Neural crest cell (in vitro differentiated cells): ENCODE measurements at places on chromosomes 7 and 10. TPM values are rescaled to one million over a fixed set of nuclear protein-coding genes. Genes with fewer than 3 reads are reported as not detected.

FANK1 gene
- 2.4 and 5.0 TPM in 2 replicates for total RNA-seq

GRCh38 chr10:48364659-48365405 lies 58.4 kb downstream of the MAPK8 start:
- DNase-seq = no peak

DNA sequence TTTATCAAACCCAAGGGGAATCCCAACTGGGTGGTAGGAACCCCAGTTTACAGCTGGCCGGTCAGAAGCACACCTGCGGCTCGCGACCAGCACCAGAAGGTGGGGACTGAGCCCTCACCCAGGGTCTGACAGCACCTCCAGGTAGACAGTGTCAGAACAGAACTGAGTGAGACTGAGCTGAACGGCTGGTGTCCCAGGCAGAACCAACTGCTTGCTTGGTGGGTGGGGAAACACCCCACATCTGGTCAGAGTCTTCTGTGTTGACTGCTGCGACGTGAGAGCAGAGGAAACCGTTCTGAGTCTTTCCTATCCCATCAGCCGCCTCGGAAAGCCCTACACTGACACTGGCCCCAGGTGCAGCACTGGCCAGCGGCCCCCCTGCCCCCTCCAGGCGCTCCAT lies 160.7 kb downstream of the MAD1L1 start:
- DNase-seq = no peak

GRCh38 chr10:79883986-79884385 lies 57.4 kb downstream of the NUTM2E start:
- DNase-seq = no peak
